ENCODE measurements at places on chromosomes 11 and 22.

DNA sequence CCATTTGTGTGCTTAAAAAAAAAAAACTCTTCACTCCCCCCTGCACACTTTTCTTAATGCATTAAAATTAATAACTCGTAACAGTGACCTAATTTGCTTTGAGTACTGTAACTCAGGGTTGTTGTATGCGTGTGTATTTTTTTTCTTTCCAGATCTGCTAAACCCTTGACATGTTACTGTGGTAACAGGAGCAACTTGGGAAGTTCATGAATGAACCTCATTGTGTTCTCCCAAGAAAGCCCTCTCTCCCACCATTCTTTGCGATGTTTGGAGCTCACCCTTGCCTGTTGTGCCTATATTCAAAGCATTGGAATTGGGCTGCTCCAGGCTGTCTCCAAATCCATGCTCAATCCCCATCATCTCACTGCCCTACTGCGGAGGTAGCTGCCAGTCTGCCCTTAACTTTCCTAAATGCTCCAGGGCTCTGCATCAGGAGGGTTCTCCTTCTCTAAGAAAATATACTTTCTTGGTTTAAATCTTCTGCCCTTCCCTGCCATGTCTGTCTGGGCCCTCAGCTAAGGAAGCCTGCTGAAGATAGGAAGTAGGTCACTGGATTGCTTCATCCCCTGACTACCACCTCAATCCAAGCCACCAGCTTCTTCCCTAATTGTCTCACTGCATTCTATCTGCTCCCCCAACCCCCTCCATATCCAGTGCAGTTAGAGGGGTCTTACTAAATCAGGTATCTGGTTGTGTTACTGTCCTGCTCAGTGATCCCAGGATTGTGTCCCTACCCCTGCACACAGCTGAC, 70.3 kb downstream of the KIRREL3 start:
- DNase-seq, result no peak

GRCh38 chr11:13111813-13112130, 102.7 kb downstream of the RASSF10 start:
- no peak for DNase-seq

GRCh38 chr11:8309311-8309710, 45.6 kb upstream of the LMO1 start:
- DNase-seq, result no peak

GRCh38 chr11:4084406-4085125, 10.0 kb upstream of the RRM1 start:
- no peak for DNase-seq

GRCh38 chr11:124646148-124646547, 23.5 kb downstream of the TBRG1 start:
- DNase-seq, result no peak
